ENCODE measurements at places on chromosomes 13 and 19.

DNA sequence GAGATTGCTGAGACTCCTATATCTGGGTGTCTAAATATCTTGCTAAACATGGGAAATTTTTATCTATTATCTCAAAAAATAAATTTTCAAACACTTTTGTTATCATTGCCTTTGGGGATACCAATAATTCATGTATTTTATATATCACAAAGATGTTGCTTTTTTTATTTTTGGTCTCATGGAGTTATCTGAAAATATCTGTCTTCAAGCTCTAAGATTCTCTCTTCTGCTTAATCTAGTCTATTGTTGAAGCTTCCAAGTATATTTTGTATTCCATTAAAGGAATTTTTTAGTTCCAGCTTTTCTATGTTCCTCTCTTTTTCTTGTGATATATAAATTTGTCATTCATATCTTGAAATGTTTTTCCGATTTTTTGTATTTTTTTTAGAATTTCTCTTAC, 812.0 kb downstream of the DACH1 start:
- DNase-seq, result no peak

DNA sequence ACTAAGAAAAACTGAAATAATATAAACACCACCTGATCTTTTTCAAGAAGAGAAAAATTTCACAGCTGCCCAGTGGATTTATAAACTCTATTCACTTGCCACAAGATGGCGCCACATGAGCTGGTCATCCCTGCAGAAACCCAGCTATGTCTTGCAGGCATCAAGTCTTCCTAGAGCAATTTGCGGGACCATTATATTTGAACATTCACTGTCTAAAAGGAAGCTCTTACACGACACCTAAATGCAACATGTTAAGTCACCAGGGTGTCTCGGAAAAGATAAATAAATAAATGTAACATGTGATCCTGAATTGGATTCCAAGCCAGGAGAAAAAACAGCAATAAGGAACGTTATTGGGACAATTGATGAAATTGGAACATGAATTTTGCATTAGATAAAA, 20.3 kb upstream of the AKT2 start:
- DNase-seq, result peak; percentile 38

- no peak for DNase-seq
Measured at GRCh38 chr13:61339054-61339621, 76.5 kb downstream of the PCDH20 start.

- DNase-seq, result no peak
Measured at GRCh38 chr13:65724226-65724625, 1505.9 kb downstream of the PCDH9 start.

DNA sequence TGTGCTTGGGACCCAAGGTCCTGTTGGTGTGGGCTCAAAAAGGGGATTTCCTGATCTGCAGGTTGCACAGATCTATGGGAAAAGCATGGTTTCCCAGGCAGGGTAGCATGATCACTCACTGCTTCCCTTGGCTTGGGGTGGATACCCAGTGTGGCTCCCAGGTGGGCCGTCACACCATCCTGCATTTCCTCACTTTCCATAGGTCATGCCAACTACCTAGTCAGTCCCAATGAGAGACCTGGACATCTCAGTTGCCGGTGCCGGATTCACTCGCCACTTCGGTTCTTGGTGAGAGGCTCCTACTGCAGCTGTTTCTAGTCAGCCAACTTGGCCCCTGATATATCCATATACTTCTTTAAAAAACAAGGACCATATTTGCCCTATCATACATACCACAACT, 503.0 kb downstream of the PCDH17 start:
- no peak for DNase-seq

DNA sequence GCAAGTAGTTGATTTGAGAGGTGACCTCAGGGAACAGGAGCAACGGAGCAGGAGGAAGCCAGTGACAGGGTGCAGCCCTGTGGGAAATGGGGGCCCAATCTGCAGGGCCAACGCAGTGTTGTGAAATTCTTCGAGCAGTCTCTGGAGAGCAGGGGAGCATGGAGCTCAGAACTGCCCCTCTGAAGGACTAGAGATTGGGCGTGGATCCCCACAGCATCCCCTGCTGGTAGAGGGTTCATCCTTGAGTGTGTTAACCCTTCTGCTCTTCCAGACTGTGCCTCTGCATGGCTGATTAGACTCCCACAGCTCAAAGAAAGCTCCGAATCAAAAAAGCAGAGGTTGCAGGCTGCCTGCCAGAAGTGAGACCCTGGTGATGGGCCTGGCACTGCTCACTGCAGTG, 77.9 kb upstream of the UQCRFS1 start:
- DNase-seq, result no peak

DNA sequence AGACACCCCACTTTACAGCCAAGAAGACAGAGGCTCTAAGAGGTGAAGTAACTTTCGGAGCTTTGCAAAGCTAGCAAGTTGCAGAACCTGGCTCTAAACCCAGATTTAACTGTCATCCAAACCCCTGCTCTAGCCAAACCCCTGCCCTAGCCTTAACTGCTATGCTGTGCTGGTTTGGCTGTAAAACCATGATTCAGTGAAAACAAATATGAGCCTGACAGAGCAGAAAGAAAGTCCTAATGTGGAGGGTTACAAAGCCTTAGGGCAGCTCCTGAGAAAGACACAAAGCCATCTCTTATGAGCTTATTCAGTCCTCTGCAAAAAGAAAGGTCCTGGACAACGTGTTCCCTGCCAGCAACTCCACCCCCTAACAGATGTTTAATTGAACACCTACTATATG, 172.8 kb downstream of the KATNAL1 start:
- DNase-seq, result no peak

GRCh38 chr19:50419022-50419579, 363 bp downstream of the SPIB start:
- no peak for DNase-seq

DNA sequence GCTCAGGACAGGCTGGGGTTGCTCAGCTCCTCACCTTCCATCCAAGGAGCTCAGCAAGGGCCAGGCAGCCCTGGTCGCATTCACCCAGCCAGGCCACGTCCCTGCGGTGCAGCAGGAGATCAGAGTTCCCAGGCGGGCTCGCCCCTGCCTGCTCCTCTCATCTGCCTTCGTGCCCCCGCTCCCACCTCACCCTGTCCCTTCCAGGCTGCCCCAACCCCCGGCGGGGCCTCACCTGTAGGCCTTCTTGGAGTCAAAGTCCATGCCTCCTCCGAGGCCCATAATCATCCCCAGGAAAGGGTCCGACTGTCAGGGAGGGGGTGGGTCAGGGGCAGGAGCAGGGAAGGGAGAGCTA, 1.3 kb upstream of the RINL start:
- no peak for DNase-seq

GRCh38 chr13:76745261-76746200, 140.7 kb downstream of the KCTD12 start:
- DNase-seq, result no peak

- DNase-seq, result no peak
Measured at GRCh38 chr19:58218899-58219298, 9.8 kb upstream of the ZNF544 start.

DNA sequence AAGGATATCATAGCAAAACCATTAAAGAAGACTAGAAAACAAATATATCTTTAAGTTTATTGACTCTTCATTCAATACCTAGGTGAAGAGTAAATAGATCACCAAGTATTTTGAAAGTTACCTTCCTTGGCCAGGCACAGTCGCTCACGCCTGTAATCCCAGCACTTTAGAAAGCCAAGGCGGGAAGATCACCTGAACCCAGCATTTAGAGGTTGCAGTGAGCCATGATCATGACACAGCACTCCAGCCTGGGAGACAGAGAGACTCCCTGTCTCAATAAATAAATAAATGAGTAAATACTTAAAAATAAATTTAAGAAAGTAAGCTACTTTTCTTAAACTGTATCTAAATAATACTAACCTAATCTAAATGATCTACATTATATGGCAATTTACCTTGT, 8.9 kb upstream of the WBP4 start:
- no peak for DNase-seq

GRCh38 chr19:32459204-32459865, 53.8 kb downstream of the DPY19L3 start:
- no peak for DNase-seq

- DNase-seq, result no peak
Measured at GRCh38 chr19:4534836-4535658, at the start of gene PLIN5. TSS of gene PLIN5 (minus strand) at chr19:4535224. CDS start at chr19:4534074, 1,150 bp downstream.

DNA sequence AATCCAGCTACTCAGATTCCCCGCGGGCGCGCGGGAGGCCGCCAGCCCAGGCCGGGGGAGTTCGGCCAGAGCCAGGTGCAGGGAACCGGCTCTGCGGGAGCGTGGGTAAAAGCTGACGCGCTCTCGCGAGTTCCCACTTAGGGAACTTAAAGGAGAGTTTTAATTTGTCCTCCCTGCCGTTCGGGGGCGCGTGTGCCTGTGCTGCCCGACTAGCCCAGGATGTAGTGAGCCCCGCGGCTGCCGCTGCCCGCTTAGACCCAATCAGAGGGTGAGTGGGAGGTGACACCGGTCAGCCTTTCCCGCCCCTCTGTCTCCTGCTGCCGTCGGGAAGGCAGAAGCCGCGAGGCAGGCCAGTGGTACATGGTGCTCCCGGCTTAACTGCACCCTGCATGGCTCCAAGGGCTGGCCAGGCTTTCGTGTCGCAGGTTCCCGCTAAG, 36.0 kb upstream of the NEK3 start:
- DNase-seq, result peak; percentile 25

DNA sequence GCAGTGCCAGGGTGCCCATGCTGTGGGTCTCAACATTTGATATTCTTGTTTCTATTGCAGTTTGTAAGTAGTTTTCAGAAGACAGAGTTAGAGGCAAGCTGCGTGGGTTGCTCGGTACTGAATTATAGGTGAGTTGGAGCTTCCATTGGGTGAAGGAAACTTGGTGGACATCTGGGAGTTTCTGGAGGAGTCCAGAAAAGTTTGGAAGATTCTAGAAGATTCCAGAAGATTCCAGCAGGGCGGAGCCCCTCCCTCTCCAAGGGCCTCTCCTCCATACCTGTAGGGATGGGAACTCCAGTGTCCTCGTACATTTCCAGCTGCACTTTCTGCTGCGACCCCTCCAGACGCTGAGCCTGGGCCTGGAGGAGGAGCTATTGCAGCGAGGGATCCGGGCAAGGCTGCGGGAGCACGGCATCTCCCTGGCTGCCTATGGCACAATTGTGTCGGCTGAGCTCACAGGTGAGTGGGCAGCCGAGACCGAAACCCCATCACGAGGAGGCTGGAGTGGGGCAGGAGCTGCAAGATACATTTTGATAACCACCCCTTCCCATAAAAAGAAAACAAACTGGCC, 28.6 kb downstream of the TIMM13 start:
- DNase-seq, result no peak

DNA sequence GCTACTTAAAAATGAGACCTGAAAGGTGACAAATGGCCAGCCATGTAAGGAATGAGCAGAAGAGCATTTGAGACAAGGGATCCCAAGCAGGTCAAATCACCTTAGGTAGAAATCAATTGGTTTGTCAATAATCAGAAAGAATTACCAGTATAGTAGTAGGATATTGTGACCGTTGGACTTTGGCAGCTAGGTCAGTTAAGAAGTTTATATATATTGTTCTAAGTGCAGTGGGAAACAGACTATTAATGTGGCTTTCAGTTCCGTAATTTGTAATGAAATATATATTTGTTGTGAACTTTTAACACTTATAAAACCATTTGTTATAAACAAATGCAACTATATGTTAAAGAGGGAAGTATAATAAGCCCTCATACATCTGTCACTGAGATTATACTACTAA, 807.9 kb upstream of the SPRY2 start:
- no peak for DNase-seq

DNA sequence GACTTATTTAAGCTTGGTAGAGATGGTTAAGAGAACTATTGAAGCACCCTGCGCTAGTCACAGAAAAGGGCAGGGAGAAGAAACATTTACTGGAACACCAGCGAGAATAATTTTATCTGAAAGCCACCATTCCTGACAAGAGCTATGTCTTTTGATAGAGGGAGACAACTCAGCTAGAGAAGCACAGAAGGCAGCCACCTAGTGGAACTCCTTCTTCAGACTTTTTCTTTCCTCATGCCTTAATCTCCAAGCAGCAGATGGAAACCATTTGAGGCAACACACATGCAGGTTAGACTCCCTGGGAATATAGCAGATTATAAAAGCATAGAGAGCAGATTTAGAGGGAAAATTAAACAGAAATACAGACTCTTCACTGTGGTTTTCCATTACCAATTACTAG, 813.4 kb downstream of the SLITRK6 start:
- no peak for DNase-seq

GRCh38 chr13:40060296-40061007, 405.0 kb downstream of the COG6 start:
- DNase-seq, result no peak

GRCh38 chr13:23434491-23434890, 989 bp upstream of the SACS start:
- DNase-seq, result no peak

- no peak for DNase-seq
Measured at GRCh38 chr13:101736566-101736965, 284.1 kb downstream of the ITGBL1 start.

DNA sequence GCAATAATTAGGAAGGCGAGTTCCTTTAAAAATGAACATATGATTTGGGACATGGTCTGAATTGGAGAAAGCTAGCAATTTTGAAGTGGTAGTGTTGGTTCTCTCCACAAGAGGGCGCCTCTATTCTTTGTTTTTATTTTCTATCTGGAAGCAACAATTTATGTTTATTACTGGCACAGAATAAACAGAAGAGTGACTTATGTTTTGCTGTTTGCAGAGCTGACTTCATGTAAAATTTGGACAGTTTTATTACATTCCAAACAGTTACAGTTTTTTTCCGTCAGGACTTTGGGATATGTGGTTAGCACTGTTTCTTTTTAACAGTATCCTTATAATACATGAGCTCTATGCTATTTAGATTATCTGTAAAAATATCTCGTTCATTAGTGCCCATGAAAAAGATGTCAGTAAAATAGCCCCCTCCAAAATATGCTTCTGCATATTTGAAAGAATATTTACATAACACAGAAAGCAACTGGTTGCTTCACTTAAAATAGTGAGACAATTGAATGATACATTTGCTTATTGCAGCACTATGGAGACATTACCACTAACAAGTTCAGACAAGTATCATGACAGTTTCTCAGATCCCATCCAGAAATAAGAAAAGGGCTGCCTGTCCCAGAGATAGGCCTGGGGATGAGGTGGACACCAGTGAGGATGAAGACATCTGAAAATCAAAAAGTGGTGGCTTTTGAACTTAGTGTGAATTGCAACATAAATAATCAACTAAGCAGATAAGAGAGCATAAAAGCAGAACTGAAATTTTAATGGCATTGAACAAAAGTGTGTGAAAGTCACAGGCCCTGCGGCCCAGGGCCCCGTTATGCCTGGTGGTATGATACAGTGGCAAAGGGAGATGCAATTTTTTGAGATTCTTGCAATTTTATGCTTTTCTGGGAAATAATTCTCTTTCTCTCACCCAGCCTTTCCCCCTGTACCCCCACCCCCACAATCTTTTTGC, 32.3 kb upstream of the FGF9 start:
- no peak for DNase-seq

DNA sequence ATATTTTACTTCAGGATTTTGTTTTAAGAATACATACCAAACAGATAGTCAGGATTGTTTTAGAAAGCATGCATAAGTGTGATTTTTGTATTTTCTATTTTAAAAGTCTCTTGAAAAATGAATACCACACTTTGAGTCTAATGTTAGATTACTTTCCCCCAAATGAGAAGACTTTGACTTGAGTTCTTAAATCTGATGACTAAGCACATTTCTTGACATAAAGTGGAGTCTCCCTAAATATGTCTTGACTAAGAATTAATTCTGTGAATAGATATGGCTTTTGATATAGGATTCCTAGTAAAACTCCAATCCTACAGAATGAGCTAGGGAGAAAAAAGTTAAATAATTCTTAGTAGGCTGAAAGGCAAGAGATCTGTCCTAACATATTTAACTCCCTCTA, 624.2 kb upstream of the SPRY2 start:
- no peak for DNase-seq

Data from stimulated activated CD8-positive, alpha-beta memory T cell treated with anti-CD3 and anti-CD28 coated beads, Interleukin-4, amount 100 ng/mL, for 1 hour (primary cell).